Chondrocyte (in vitro differentiated cells): ENCODE measurements at places on chromosomes 12 and 14. TPM values are rescaled to one million over a fixed set of nuclear protein-coding genes. Genes with fewer than 3 reads are reported as not detected.

Gene EPYC
- not detected in 3 replicates for total RNA-seq

Gene RNFT2
- total RNA-seq, result 5.1 to 9.8 TPM (median 6.6 TPM) in 3 replicates

Gene MFAP5
- 16.2 to 40.2 TPM (median 38.0 TPM) in 3 replicates for total RNA-seq

DNA sequence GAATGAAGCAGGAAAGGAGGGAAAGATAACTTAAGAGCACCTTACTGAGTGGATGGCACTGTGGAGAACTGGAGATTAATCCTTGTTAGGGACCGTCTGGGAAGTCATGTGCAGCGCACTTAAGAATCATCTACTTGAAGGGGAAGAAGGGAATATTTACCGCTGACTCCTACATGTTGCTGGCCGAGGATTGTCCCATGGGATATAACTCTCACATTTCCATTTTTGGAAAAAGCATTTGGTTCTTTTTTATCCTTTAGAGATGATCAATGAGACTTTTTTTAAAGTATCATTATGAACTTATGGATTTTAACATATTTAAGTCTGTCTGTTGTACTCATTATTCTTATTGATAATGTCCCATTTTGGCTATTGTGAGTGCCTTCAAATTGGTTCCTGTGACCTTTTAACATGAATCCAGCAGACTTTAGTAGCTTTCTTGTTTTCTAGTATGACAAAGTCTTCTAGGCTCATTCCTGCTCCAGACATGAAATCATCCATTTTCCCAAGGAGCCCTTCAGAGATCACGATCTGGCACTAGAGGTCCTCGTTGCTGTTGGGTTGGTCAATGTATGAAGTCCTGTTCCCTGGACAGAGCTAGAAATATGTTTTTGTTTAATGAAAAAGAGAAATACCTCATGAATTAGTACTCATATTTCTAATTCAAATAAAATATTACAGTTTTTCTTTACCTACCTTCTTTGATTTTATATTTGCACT, 20.2 kb upstream of the FAM234B start:
- DNase-seq, result no peak
